ENCODE measurements at places on chromosomes 7 and 10. TPM values are rescaled to one million over a fixed set of nuclear protein-coding genes. Genes with fewer than 3 reads are reported as not detected.
A peak's percentile ranks its signal among the peaks of the same experiment; 100 is the strongest.

DNA sequence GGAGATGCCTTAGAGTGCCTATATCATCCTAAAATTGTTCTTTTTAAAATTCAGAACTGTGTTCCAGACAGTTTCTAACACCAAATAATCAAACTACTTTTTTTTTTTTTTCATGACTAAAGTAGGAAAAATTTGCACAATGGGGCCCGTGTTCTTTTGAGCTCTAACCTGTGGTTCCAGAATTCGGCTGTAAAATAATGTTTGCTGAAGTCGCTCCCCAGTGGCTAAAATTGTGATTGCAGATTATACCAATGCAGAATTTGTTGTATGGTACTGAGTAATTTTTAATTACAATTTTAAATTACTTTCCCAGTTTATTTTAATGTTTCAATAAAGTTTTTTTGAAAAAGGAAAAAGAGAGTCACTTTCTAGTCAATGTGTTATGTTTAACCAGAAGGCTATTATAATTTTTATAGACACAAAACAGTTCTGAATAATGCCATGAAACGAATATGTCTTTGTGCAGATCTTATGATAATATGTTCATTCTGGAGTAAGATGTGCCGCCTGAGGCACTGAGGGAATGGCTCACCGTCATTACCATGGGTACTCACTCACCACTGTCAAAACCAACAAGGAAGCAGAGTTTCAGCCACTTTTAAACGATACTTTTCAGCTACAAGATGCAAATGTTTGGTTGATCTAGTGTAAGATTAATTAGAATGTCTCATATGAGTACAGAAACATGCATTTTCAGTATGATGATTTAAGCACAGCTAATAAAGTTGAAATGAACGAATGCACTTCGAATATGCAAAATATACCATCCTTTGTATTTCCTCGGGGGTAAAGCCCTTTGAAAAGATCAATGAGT is 173.6 kb downstream of the PRKCQ start:
- DNase-seq: no peak

GRCh38 chr7:29457565-29458011 is 106.0 kb upstream of the PRR15 start:
- no peak for DNase-seq

DNA sequence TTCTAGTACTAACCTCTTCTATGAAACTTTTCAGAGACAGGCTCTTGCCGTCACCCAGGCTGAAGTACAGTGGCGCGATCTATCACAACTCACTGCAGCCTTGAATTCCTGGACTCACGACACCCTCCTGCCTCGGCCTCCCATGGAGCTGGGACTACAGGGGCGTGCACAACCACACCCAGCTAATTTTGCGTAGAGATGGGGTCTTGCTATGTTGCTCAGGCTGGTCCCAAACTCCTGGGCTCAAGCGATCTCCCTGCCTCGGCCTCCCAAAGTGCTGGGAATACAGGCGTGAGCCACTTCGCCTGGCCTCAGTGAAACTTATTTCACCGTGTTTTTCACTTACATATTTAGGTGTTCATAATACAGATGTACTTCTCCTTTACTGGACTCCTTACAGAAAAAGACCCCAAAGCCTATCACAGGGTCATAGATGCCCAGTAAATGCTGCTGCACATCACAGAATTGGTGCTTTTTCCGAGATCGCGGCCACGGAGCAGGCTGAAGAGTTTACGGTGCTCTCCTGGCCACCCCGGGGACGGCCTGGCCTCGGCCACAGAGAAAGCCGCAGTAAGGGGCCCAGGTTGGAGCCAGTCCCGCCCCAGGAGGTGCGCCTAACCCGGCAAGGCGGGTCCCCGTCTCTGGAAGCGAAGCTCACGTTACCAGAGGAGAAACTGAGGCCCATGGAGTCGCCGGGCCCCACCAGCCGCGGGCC is 595 bp downstream of the TBL2 start:
- DNase-seq: no peak

DNA sequence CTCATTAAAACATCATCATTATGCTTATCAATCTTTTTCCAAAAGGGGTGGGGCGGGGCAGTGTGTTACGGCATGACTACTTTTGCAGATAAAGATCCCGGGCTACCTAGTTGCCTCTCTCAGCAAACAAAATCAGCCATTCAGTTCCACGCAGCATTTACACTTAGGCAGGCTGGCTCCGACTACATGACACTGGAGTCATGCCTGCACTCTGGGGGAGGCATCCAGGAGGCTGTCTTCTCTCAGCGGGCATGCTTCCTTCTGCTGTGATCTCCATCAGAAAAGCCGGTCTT is 193.9 kb upstream of the TCF7L2 start:
- no peak for DNase-seq

- DNase-seq: no peak
Observed at GRCh38 chr10:12130237-12130872, 878 bp downstream of the SEC61A2 start.

DNA sequence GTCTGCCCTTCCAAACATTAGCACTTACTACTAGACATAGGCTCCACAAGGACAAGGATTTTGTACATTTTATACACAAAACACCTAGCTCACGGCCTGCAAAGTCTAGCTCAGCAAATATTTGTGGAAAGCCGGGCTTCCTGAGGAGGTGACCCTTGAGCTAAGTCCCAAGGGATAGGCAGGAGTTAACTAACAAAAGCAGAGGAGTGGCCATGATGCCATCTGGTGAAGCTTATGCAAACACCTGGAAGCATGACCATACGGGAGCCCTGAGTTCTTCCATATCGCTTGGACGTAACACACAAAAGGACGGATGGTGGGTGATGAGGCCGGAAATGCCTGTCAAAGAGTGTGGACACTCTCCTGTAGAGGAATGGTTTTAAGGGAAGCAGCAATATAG is 25.9 kb upstream of the YAE1 start:
- DNase-seq: no peak

DNA sequence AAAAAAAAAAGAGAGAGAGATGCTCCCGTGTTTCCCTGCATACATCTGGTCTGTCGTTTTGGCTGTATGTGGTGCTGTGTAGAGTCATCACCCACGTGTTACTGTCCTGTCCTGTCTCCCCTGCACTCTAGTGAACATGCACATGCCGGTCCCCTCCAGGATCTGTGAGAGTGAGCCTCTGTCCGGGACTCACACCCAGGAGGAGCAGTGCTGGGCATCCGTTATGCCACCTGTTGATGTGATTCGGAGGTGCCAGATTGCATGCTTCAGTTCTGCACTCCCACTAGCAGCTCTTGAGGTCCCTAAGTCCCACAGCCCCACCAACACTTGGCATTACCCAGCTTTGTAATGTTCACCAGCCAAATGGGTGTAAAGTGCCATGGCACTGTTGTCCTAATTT is 16.4 kb downstream of the GHRHR start:
- DNase-seq: no peak

DNA sequence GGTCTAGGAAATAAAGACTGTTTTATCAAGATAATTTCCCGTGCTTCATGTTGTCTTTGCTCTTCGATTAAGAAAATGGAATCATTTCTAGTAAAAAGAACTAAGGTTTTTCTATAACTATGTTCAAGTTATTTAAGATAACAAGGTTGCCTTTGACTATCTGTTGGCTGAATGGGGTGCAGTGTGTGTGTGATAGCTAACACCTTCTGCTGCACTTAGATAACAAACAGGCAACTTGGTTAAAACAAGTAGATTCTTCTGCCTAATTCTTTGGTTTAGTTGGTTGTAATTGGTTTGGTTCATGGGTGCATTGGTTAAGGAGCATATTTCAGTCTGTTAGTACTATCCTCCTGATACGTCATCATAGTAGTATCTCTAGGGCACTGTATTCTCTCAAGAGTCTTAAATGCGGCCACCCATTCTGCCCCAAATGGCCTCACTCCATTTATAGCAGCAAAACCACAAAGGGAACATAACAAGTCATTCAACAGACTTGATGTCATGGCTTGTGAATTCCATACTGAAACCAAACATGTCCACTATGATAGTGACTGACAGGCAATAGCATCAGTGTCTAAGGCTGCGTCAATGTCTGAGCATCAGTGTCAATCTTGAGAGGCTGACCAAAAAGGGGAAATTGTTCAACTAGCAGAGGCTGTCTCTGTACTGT is 55.7 kb downstream of the CCDC3 start:
- no peak for DNase-seq

GRCh38 chr7:26514633-26515032 is 223.0 kb downstream of the SNX10 start:
- no peak for DNase-seq

GRCh38 chr10:93110472-93111146 is 36.9 kb downstream of the CYP26A1 start:
- no peak for DNase-seq

- no peak for DNase-seq
Observed at GRCh38 chr7:16889851-16890415, 8.2 kb upstream of the AGR3 start.

DNA sequence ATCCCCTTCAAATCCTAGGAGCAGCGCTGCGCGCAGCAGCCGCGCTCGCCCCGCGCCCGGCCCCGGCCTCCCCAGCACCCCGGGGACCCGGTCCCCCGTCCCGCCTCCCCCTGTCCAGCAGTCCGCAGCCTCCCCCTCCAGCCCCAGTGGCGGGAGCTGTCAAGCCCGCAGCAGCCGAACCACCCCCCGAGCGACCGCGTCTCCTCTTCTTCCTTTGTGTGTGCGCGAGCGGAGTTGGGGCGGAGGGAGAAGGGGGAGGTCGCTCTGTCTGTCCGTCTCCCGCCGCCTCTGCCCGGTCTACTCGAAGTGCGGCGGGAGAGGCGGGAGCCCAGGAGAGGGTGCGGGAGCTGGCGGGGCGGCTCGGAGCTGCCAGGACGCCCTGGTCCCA is 375 bp upstream of the CHN2 start:
- peak; percentile 15 for DNase-seq

- DNase-seq: no peak
Observed at GRCh38 chr7:50655020-50655419, 89.8 kb upstream of the DDC start.

DNA sequence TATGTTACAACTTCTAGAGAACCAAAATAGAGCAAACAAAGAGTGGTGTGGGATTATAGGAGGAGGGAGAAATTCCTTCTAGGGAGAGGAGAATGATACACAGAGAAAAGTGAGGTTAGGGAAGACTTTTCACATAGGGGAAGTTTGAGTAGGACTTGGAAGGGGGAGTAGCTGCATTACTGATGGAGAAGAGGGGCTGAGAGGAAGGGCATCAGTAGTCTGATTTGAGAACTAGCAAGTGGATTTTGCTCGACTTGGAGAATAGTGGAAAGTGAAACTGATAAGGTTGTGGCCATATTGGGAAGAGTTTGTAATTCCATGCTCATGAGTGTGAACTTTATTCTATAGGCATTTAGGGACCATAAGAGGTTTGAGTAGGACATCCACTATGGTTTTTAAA is 6.1 kb downstream of the NRF1 start:
- no peak for DNase-seq

GRCh38 chr10:62900829-62901571 is 84.8 kb upstream of the EGR2 start:
- no peak for DNase-seq

SEC61G gene
- total RNA-seq: 103 TPM

INA gene
- not detected for total RNA-seq

LBX1 gene
- total RNA-seq: not detected

LRRN3 gene
- 7.4 TPM for total RNA-seq

PALD1 gene
- 5.1 TPM for total RNA-seq

MCM10 gene
- total RNA-seq: 0.08 TPM

LIPJ gene
- total RNA-seq: not detected

ARHGEF5 gene
- 0.80 TPM for total RNA-seq

SYNPO2L gene
- 290 TPM for total RNA-seq

PPP1R3A gene
- 133 TPM for total RNA-seq

GHRHR gene
- total RNA-seq: not detected

MOGAT3 gene
- total RNA-seq: not detected
